Foreskin fibroblast (primary cell): ENCODE measurements at places on chromosomes 12 and 14.

GRCh38 chr14:99522457-99522891 is 41.3 kb downstream of the CCNK start:
- peak; percentile 63 for DNase-seq

DNA sequence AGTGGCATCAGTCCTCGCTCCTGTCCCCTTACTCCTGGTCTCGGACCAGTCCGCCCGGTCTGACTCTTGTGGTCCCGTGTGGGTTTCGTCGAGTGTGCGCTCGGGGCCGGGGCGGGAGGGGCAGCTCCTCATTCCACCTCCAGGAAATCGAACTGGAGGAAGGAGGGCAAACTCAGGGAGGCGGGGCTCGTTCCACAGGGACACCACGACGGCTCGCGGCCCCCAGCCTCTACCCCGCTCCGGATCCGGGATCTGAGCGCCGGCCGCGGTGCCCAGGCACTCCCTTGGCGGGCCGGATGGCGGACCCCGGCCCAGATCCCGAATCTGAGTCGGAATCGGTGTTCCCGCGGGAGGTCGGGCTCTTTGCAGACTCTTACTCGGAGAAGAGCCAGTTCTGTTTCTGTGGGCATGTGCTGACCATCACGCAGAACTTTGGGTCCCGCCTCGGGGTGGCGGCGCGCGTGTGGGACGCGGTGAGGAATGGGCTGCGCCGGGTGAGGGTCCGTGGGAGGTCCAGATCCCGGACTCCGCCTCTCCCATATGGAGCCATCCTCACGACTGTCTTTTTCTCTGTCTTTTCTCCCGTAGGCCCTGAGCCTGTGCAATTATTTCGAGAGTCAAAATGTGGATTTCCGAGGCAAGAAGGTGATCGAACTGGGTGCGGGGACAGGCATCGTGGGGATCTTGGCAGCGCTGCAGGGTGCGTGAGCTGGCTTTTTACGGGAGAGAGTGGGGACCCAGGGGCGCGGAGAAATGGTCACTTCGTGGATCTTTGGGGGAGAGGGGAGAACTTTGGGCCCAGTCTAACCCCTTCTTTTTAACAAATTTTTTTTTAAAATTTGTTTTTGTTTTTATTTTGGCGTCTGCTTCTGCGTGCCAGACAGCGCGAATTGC is at the start of gene EEF1AKMT3:
Gene EEF1AKMT3 (plus strand): TSS at position 186 of the 894 bp plus-strand sequence. CDS start 111 bp downstream, at position 297.
- peak; percentile 77 for DNase-seq

DNA sequence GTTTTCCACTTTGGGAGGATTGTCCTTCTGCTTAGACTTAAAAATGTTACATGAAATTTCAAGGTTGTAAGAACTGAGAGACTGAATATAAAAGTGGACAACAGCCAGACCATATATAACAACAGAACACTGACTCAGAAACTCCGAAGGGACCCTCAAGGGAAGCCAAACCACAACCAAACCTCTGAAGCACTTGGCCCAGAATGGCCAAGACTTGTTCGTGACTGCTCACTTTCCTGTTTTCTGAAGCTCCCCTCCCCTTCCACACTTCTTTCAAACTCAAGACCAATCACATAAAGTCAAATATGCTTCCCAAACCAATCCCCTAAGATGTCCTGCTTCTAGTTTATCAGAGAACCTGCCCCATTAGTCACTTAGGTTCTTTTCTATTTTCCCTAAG is 13.7 kb downstream of the OR6J1 start:
- DNase-seq = peak; percentile 27

GRCh38 chr12:94488463-94488862 is 28.8 kb upstream of the CEP83 start:
- DNase-seq = no peak

- DNase-seq = no peak
These were observed 49.5 kb upstream of the ATXN7L3B start for GRCh38 chr12:74488134-74488533.

DNA sequence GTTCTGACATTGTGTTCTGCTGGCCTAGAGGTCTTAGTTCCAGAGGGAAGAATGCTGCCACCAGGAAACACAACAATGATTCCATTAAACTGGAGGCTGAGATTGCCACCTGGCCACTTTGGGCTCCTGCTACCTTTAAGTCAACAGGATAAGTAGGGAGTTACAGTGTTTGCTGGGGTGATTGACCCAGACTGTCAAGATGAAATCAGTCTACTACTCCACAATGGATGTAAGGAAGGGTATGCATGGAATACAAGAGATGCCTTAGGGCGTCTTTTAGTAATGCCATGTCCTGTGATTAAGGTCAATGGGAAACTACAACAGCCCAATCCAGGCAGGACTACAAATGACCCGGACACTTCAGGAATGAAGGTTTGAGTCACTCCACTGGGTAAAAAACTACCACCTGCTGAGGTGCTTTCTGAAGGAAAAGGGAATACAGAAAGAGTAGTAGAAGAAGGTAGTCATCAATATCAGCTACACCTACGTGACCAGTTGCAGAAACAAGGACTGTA is 852.6 kb downstream of the LRFN5 start:
- no peak for DNase-seq

DNA sequence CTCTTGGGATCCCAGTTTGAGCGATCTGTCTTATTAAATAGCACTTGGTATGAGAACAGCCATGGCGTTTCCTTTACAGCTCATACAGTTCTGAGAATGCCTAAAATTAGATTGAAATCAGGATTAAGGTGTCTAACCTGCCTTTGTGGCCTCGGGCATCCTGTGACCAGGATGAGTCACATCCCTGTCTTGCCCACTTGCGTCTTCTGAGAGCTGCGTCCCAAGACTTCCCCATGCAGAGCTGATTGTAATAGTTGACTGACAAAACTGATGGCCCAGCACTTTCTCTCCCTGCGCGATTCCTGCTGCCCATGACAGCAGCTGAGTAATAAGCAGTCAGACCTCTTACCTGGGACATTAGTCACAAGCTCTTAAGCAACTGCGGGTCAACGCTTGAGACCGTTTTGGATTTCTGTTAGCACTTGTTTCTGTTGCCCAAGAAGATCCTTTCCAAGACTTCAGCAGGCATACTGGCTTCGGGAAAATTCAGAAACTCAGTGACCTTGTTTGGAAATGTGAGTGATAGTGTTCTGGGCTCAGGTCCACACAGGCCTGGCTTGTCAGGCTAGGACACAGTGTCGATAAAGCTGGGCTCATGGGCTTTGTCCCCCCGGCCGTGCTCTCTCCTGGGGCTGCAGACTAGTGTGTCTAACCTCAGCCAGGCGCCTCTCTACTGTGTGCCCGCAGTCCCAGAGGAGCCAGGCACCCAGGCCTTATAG is 169.9 kb upstream of the HIF1A start:
- no peak for DNase-seq

- no peak for DNase-seq
These were observed 12.5 kb downstream of the CHGA start for GRCh38 chr14:92935446-92935845.

- no peak for DNase-seq
These were observed 50.3 kb downstream of the IFT81 start for GRCh38 chr12:110174373-110174996.

- no peak for DNase-seq
These were observed 12.3 kb downstream of the EP400 start for GRCh38 chr12:131962069-131962468.

- no peak for DNase-seq
These were observed 30.4 kb upstream of the TRAF3 start for GRCh38 chr14:102746634-102747438.

GRCh38 chr12:43235721-43236120 is 316.3 kb downstream of the ADAMTS20 start:
- no peak for DNase-seq

DNA sequence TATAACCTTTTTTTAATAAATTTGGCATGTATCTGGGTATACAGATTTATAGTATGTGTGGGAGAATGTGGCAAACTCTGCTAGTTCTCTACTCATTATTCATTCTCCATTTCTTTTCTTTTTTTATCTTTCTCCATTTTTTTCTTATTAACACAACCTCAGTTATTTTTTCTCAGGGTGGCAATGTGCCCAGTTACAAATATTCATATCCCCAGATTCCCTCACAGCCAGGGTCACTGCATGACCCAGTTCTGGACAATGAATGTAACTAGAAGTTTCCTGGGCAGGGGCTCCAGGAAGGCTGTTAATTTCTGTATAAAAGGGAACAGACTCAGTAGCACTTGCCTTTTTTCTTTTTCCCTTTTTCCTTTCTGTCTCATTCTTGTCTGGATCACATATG is 95.6 kb downstream of the VCPKMT start:
- DNase-seq = no peak

DNA sequence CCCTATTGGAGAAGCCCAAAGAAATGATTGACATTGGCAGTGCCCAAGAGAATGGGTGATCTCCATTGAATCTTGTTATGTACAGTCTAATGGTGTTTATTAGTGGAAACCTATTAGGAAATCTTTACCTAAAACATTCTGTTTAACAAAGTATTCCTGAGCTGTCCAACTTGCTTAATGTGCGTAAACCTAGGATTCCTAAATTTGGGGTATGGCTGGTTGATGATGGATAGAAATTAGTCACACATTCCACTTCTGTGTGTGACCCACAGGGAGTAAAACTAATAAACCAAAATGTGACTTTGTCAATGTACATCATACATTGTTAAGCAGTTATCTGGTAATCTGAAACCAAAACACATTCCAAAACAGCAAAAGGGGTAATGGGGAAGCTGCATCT is 761.3 kb downstream of the FSCB start:
- DNase-seq = no peak

DNA sequence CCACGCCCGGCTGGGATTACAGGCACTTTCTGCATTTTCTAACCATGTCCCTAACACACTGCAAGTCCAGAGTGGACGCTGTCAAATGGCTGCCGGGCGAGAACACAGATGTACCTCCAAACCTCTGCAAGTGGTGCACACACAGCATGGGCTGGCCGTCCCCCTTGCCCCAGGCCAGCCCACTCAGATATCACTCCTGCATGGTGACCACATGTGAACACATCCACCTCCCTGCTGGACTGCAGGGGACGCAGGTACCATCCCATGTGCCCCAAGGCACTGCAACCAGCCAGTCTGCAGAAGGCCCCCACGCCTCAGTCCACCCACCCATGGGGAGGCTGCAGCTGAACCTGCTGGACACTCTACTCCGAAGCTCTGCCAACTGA is 14.0 kb downstream of the BRF1 start:
- DNase-seq = no peak

DNA sequence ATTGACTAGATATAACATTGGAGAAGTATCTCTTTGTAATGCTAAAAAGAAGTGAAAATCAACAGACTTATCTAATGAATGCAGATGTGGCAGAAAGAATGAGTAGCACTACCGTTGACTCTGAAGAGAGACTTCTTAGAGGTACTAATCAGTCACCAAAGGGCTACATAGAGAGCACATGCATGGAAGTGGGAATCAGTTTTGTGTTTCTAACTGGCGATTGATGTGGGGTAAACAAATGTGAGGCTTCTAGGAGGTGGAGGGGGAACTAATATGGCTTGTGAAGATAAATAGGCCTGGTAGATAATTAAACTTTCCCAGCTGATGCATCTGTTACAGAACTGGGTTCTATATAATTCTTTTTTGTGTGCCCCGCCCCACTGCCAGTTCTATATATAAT is 10.5 kb downstream of the COCH start:
- DNase-seq = no peak

DNA sequence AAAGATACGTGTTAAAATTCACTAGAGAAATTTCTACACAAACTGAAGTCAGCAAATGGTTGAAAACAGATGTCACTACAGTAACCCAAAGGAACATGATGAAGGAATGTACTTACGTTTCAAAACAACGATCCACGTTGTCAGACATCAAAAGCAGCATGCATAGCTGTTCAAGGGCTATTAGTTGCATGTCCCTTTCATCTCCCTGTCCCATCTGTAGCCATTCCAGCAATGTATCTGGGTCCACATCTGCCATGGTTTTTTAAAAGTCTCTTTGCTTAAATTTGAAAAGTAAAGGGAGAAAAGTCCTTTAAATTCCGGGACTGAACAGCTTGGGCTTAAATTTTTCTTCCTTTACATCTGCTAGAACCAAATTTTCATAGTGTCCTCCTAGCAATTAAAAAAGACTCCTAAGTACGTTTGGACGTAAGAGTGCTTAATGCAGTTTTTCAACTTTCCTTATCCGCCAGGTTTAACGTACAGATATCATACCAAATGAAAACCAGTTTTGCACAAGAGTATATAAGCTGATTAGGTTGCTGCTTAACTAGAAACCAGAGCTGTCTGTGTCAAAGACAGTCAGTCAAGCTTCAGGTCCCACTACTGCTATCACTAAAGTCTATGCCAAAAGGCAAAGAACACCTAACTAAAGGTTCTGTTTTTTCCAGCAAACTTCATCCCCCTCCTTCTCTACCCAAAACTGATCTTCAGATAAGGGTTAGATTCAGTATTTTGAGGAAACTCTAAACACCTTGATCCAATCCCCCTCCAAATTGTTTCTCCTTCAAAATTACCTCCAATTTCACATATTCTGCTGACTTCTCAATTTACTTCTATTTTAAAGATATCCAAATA is 1.7 kb downstream of the HECTD1 start:
- DNase-seq = peak; percentile 56

- no peak for DNase-seq
These were observed 5.4 kb downstream of the GAS2L3 start for GRCh38 chr12:100578923-100579322.

- DNase-seq = peak; percentile 9
These were observed 45.2 kb downstream of the GRIP1 start for GRCh38 chr12:66633676-66634075.

DNA sequence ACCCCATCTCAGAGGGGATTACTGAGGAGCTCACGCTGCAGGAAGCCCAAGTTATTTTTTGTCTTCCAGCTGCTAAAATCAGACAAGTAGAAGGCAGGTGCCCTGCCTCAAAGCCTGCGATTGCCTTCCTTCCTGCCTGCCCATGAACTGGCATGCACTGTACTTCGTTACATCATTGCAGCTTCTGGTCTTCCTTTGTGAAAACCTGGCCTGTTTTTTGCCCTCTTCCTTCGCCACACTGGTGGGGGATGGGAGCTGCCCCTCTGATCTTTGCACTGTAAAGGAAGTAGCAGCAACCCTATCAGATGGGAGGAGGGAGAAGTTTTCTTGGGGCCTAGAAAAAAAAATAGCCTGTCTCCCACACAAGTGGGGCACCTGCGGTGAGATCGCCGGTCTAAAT is 1098.7 kb downstream of the BCL11B start:
- no peak for DNase-seq

DNA sequence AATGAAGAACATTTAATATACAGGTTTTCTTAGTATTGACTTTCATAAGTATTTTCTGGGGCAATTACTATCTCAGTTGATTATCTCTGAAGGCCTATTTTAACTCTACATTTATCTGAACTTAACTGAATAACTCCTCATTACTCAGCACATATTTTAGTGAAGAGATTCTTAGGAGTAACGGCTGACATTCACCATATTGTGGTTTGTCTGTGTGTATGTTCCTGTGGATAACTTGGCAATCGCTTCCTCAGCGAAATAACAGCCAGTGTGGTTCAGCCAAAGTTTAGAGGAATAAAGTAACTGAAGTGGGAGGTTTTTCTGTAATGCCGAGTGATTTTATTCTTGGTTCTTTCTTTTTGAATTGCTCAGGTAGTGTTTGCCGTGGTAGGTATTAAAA is 168.0 kb downstream of the RAD51B start:
- peak; percentile 18 for DNase-seq

GRCh38 chr12:116426391-116427136 is 132.6 kb upstream of the MAP1LC3B2 start:
- DNase-seq = peak; percentile 97

GRCh38 chr14:59254911-59255545 is 66.6 kb downstream of the DAAM1 start:
- no peak for DNase-seq

GRCh38 chr12:116759783-116760621 is 21.9 kb downstream of the RNFT2 start:
- no peak for DNase-seq

GRCh38 chr12:120247621-120248030 is 17.9 kb downstream of the PXN start:
- DNase-seq = peak; percentile 95
